ENCODE measurements at places on chromosomes 6 and 20. TPM values are rescaled to one million over a fixed set of nuclear protein-coding genes. Genes with fewer than 3 reads are reported as not detected.

GRCh38 chr6:109257494-109257893 is 124.8 kb downstream of the CD164 start:
- H3K4me3 ChIP-seq: no peak overlapping the region
- no peaks in the 10 kb centered on the region for H3K4me1 ChIP-seq
- no peak overlapping the region for H3K27ac ChIP-seq

- DNase-seq: no peak
- H3K4me3 ChIP-seq: no peak overlapping the region
- H3K4me1 ChIP-seq: peaks cover 5% of the 10 kb centered on the region
Observed at GRCh38 chr20:63772781-63773518, 33.4 kb downstream of the SLC2A4RG start.

DNA sequence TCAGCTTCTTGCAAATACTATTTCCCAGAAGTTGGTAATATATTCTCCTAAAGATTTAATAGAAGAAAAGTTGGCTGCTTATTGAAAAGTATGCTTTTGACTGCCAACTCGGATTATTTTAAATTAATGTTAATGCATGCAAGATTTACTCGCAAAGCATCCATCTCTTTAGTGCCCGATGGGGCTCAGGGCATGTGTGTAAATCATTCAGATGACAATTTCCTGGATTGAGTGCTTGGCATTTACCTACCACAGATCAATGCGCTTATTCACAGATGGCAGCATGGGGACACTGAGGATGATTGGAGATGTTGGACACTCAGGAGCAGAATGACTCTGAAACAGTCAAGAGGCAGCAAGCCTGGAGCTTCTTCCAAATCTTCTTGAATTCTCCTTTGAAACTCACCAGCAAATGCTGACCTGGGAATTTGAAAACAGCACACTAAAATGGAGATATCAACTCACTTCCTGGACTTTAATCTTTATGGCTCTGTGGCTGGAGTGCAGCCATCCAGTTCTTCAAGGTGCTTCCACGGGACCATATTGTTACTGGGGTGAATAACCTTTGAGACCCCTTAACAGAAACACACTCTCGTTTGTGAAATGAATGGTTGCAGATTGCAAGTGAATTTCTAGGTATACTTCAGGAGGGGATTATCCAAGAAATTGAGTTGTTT is 34.1 kb upstream of the TIAM2 start:
- no peaks in the 10 kb centered on the region for H3K4me1 ChIP-seq
- no peaks in the 10 kb centered on the region for H3K27me3 ChIP-seq

GRCh38 chr20:51732096-51732791 is 35.9 kb downstream of the ATP9A start:
- no peak overlapping the region for H3K27ac ChIP-seq
- no peaks in the 10 kb centered on the region for H3K27me3 ChIP-seq
- no peak for DNase-seq
- H3K4me3 ChIP-seq: no peak overlapping the region
- no peaks in the 10 kb centered on the region for H3K36me3 ChIP-seq

DNA sequence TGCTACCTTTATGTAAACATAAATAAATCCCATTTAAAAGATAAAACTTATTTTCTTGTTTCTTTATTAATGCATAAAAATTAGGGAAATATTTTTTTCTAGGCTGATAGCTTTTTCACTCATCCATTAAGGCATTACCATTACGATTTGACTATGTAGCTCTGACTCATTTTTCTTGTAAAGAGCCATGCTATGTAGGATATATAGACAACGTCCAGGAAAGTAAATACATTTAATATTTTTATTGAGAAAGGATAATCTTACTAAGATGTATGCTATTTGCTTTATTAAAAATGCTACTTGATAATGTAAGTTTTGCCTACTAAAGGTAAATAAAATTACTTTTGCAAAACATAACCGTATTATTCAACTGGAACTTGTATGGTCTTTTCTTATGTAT is 19.2 kb upstream of the KIAA1586 start:
- no peak overlapping the region for H3K4me3 ChIP-seq
- no peaks in the 10 kb centered on the region for H3K27me3 ChIP-seq
- peaks cover 31% of the 10 kb centered on the region for H3K4me1 ChIP-seq
- no peaks in the 10 kb centered on the region for H3K36me3 ChIP-seq

GRCh38 chr6:125524356-125524755 is 222.6 kb upstream of the HDDC2 start:
- H3K4me3 ChIP-seq: no peak overlapping the region
- H3K27ac ChIP-seq: no peak overlapping the region
- H3K27me3 ChIP-seq: no peaks in the 10 kb centered on the region
- DNase-seq: no peak

GRCh38 chr6:128667339-128667858 is 147.0 kb upstream of the PTPRK start:
- no peaks in the 10 kb centered on the region for H3K27me3 ChIP-seq
- no peak overlapping the region for H3K27ac ChIP-seq
- no peak overlapping the region for H3K4me3 ChIP-seq
- no peaks in the 10 kb centered on the region for H3K4me1 ChIP-seq

GRCh38 chr20:53679597-53680309 is 86.1 kb upstream of the ZNF217 start:
- H3K36me3 ChIP-seq: no peaks in the 10 kb centered on the region
- peaks cover 25% of the 10 kb centered on the region for H3K4me1 ChIP-seq
- peak; percentile 24 for DNase-seq

DNA sequence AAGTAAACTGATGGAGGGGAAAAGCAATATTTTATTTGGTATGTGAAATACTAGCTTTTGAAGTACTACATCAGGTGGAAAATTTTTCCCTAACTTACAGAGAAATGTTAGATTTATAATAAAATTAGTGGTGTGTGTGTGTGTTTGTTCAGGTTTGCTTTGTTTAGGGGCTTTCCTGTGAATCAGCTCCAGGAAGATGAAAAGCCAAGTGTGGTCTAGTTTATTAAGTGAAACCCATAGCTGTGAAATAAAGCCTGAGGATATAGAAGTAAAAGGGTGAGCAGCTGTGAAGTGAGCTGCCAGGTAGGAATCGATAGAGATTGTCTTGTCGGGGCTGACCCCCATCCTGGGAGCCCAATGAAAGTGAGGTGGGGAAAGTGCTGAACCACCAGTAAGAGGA is 347.6 kb upstream of the IMPG1 start:
- DNase-seq: no peak
- 0 out of 2 replicates have a peak, but pooled peaks cover 7% of the 10 kb centered on the region for H3K4me1 ChIP-seq
- no peak overlapping the region for H3K4me3 ChIP-seq
- H3K36me3 ChIP-seq: no peaks in the 10 kb centered on the region

DNA sequence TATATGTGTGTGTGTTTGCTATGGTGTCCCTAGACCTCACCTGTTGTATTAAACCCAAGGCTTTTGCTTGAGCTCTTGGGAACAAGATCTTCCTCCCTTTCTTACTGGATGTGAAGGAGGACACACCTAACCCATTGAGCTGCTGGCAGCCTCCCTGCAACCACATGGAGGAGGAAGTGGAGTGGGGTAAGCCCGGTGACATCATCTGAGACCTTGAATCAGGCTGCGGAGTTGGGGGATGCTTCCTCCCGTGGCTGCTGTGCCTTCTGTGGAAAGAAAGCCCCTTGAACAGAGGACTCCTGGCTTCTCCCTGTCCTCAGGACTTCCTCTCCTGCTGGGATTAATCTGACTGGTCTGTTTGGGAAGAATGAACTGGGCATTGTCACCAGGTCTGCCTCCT is 3.3 kb downstream of the CST11 start:
- no peaks in the 10 kb centered on the region for H3K36me3 ChIP-seq
- H3K4me3 ChIP-seq: no peak overlapping the region
- DNase-seq: no peak
- no peaks in the 10 kb centered on the region for H3K27me3 ChIP-seq

DNA sequence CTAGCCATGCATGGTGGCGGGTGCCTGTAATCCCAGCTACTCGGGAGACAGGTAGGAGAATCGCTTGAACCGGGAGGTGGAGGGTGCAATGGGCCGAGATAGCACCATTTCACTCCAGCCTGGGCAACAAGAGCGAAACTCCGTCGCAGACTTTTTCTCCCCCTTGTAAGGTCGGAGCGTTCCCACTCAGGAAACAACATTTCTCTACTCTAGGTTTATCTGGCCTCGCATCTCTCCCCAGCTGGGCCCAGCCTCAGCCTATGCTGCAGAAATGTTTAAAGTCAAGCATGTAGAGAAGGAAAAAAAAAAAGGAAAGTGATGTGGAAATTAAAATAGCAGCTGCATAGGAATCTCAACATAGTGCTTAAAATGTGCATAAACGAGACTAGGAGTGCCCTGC is 172.3 kb downstream of the TRIM27 start:
- H3K4me1 ChIP-seq: peaks cover 22% of the 10 kb centered on the region
- peak overlapping the region; percentile 50 for H3K4me3 ChIP-seq
- no peaks in the 10 kb centered on the region for H3K36me3 ChIP-seq
- peaks cover 15% of the 10 kb centered on the region for H3K27me3 ChIP-seq
- 0 out of 2 replicates have a peak overlapping the region, but pooled peaks have one; percentile 21 for H3K27ac ChIP-seq

DNA sequence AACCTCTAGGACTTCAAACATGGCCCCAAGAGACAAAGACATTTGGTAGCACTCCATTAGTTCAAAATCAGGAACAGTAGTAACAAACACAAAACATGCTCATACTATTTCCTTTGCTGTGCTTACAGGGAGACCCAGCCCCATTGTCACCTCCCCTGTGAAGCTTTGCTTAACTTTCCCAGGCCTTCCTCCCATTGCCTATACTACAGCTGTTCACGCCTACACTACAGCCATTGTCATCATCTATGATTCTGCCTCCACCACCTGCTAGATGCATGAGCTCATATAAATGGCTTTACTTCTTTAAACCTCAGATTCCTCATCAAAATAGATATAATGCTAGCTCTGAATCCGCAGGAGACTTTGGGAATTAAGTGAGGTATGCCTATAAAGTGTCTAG is 8.7 kb downstream of the PHACTR1 start:
- H3K4me1 ChIP-seq: peaks cover 20% of the 10 kb centered on the region
- H3K4me3 ChIP-seq: no peak overlapping the region
- no peaks in the 10 kb centered on the region for H3K27me3 ChIP-seq
- H3K27ac ChIP-seq: no peak overlapping the region
- no peak for DNase-seq

DNA sequence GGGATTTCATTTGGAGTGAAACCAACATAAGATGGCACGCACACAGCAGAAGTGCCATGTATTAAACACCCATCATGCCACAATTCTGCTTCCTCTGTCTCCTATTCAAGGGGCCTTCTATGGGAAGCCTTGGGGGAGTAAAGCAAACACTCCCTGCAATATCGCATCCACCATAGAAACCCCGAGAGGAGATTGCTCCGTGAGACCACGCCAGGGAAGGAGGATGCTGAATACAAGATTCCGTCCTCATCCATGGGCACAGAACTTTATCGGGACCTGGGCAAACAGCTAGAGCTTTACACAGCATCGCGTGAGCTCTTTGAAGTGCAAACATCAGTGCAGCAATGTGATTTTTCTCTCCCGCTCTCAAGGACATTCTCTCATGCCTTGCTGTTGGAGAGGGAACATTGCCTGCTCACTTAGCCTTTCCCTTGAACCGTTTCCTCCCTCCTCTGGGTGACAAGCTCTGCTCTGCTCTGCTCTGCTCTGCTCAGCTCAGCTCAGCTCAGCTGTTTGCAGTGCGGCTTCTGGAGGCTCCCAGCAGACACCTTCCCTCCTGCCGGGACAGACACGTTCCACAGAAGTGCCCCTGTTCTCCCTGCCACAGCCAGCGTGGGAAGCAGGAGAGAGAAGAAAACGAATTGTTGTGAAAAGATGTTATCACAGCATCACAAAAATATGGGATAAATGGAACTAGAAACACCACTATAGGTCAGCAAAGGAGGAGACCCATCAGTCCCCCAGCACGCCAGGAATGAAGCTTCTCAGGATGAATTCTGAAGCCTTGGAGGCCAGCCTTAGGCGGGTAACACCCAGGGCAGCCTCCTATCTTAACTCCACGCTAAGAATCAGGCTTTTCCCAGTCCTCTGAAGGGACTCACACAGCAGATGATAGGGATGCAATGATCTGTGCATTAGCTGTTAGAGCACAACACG is 48.2 kb downstream of the RNASET2 start:
- H3K36me3 ChIP-seq: no peaks in the 10 kb centered on the region
- no peaks in the 10 kb centered on the region for H3K27me3 ChIP-seq
- no peak overlapping the region for H3K27ac ChIP-seq
- no peak overlapping the region for H3K4me3 ChIP-seq

DNA sequence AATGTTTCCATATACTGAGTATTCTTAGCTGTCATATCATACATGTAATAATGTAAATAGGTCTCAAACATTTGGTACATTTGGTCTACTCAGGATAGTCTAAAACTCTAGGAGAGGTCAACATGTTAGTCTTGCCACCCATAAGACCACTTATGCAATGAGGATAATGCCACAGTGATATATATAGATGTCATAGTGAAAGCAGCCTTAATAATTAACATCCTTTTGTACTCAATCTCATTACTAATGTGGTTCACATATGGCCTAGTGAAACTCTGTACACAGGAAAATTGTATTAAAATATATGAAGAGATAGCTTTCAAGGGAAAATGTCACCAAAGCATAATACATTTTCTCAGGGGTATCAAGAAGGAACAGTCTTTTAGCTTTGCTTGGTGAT is 577.9 kb downstream of the TFAP2B start:
- no peak overlapping the region for H3K27ac ChIP-seq
- no peaks in the 10 kb centered on the region for H3K36me3 ChIP-seq
- no peak overlapping the region for H3K4me3 ChIP-seq
- H3K4me1 ChIP-seq: peaks cover 2% of the 10 kb centered on the region

GRCh38 chr6:137936798-137937197 is 69.7 kb downstream of the TNFAIP3 start:
- 0 out of 2 replicates have a peak, but pooled peaks cover 3% of the 10 kb centered on the region for H3K36me3 ChIP-seq
- no peaks in the 10 kb centered on the region for H3K4me1 ChIP-seq
- DNase-seq: no peak
- H3K27me3 ChIP-seq: no peaks in the 10 kb centered on the region

- H3K4me1 ChIP-seq: peaks cover 65% of the 10 kb centered on the region
- H3K27me3 ChIP-seq: peaks cover 87% of the 10 kb centered on the region
- H3K27ac ChIP-seq: no peak overlapping the region
- H3K4me3 ChIP-seq: peak overlapping the region; percentile 22
- DNase-seq: peak; percentile 84
Observed at GRCh38 chr20:9518576-9519175, 4.3 kb downstream of the LAMP5 start.

SLC22A16 gene
- not detected for total RNA-seq

GGTLC1 gene
- not detected for total RNA-seq

DEFB132 gene
- not detected for total RNA-seq

SAMD5 gene
- total RNA-seq: 0.08 TPM

BCAS4 gene
- total RNA-seq: 6.3 TPM

ISM1 gene
- 0.39 TPM for total RNA-seq

FUT9 gene
- 6.8 TPM for total RNA-seq

PDYN gene
- 0.47 TPM for total RNA-seq

PHF3 gene
- 71.0 TPM for total RNA-seq

SPATS1 gene
- total RNA-seq: not detected

SYTL3 gene
- total RNA-seq: 0.07 TPM
